ENCODE measurements at places on chromosomes 5 and 9.

- DNase-seq: no peak
These were observed 34.0 kb upstream of the ZNF484 start for GRCh38 chr9:92911511-92912475.

DNA sequence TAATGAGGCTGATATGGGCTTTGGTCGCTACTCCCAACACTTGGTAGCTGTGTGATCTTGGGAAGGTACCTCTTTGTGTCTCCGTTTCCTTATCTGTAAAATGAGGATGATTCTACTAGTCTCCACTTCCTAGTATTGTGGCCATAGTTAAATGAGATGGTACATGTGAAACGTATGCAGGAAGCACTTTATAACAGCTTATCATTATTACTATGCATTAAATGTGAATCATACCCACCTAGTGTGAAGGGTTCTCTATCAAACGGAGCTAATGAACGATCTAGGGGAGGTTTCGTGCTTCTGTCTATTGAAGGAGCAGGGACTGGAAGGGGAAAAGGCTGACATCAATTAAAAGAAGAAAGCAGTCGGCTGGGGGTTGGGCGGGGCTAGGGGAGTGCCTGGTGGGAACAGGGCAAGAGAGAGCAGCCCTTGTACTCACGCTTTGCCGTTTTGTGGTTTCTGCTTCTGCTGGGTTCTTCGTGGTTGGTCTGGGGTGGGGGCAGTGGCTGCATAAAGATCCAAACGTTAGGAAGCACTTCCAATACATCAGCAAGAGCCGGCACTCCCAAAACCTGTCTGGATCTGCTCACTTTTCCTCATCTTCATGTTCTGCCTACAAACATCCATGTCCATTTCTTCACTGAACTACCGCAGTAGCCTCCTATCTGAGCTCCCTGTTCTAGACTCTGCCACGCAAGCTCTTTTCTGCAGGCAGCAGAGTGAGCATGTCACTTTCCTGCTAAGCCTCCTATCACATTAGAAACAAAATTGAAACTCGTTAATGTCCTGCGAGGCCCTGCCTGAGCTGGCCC, 30.8 kb downstream of the LCP2 start:
- no peak for DNase-seq

DNA sequence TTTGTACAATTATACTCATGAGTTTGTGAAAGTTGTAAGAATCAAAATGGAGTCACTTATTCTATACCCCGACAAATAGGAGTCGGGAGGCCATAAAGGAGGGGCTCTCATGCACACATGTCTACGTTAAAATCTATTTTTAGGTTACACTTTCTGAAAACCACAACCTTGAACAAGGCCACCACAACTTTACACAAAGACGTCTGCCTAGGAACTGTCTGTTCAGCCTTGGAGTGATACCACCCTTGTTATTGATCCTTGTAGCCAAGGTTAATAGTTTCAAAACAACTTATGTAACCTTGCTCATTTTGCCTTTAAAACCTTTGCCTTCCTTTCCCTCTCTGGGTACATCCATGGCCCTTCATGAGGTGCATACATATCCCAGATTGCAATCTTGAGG, 4.1 kb upstream of the NDFIP1 start:
- no peak for DNase-seq

- DNase-seq: no peak
These were observed 14.4 kb upstream of the TGFBR1 start for GRCh38 chr9:99090336-99091130.

DNA sequence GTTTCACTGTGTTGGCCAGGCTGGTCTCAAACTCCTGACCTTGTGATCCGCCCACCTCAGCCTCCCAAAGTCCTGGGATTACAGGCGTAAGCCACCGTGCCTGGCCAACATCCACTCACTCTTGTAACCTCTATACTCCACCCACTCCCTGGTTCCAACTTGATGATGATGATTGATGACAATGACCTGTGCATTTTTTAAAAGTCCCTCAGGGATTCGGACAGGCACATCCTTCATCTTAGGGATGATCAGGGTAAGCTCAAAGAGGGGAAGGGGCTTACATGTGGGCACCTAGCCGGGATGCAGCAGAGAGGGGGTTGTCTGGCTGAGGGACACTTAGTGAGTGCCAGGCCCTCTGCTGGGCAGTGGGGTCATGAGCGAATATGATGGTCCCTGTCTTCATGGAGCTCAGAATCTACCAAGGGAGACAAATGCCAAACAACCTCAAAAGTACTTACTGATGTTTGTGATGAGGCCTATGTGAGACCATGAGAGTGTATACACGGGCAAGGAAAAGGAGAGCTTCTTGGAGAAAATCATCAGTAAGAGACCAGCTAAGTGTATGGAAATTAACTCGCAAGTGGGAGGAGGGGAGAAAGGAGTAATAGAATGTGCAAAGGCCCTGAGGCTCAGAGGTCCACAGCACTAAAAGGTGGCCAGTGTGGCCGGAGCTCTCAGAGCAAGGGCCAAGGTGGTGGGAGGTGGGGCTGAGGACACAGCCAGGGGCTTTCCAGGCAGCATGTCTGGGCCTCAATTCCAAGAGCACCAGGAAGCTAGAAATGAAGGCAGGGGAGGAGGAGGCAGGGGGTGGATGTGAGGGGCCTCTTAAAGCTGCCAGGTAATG, 27.4 kb downstream of the LHX2 start:
- no peak for DNase-seq

GRCh38 chr5:77232574-77233358, 22.3 kb downstream of the PDE8B start:
- DNase-seq: no peak

DNA sequence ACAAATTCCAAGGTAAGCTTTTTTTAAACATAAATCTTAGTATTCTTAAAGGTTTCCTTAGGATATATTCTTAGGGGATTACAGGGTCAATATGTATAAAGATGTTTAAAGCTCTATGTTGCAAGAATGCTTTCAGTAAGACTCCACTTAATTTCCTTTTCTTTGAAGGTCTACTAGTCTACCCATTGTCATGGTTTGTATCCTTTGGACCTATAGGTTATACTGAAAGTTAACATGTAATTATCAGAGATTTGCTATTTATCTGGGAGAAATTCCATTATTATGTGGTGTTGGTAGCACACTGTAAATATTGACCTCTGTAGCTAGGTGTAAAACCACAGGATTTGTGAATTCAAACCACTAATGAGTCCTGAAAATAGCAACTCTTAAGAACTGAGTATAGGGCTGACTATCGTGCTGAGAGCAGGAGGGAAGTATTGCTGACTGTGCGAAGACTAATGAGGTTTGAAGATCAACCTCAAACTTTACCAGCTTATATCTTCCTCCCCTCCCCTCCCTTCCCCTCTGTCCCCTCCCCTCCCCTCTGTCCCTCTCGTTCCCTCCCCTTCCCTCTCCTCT, 85.6 kb downstream of the GADD45G start:
- DNase-seq: no peak

DNA sequence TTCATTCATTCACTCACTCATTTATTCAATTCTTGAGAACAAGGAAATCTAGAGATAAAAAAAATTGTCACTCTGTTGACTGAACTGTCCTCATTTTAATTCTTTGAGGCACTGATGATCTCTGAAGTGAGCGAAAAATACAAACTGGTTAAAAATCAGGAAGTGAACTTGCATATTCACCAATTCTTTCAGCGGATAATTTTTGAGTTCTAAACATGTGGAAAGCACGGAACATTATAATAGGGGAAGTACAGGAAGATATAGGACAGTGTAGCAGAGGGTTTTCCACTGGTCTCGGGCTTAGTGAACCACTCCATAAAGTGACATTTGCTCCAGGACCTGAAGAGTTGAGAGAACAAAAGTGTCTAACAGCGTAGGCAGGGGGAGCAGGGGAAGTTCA, 169.5 kb downstream of the TLR4 start:
- no peak for DNase-seq

GRCh38 chr5:38994324-38994927, 79.8 kb downstream of the RICTOR start:
- peak; percentile 38 for DNase-seq

All from astrocyte of the cerebellum (primary cell).